ENCODE measurements at places on chromosomes 5 and 9.

DNA sequence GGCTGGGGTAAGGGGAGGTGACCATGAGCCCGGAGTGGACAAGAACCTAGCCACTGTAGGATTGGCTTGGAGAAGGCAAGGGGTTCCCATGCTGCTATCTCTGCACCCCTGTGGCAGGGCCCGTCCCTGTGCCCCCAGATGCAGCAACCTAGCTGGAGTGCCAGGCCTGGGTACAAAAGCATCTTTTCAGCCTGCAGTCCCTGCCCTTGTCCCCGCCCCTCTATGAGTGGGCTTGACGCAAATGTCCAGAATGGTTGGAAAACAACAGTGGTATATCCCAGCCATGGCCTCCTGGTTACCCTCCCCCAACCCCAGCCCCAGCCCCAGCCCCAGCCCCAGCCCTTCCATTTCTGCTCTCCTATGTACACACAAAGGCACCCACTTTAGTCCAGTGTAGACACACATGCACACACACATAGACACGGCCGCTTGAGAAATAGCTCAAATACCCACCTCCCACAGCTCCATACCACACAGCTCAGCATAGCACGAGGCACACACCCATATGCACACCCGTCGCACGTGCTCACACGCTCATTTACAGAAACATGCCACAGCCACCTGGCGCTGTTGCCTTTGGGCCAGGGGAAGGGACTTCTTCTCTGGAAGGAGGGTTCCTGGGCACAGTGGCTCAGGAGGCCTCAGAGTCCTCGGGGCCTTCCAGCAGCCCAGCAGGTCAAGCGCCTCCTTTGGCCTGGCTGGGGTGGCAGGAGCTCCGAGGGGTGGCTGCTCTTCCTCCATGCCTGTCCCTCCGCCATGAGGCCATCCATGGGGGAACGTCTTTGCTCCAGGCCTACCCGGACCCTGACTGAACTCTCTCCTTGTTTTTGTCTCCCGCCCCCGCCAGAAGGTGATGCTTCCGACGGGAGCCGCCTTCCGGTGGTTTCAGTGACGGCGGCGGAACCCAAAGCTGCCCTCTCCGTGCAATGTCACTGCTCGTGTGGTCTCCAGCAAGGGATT lies 34.1 kb downstream of the CXXC5 start:
- no peak for DNase-seq

DNA sequence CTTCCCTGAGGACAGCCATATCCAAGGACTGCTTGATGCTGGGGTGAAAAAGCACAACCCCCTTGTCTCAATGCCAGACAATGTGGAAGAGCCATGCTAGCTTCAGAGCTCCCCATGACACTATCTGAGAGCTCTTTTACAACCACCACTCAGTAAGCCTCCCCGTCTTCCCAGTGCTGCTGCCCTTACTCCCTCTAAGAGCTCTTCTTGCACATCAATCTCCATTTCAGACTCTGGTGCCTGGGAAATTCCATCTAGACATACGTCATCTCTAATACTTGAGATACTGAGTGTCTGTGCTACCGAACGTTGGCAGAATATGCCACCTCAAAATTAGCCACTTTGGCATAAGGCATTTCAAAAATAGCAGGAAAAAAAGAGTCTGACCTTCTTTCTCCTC lies 94.5 kb downstream of the EDIL3 start:
- peak; percentile 23 for DNase-seq

DNA sequence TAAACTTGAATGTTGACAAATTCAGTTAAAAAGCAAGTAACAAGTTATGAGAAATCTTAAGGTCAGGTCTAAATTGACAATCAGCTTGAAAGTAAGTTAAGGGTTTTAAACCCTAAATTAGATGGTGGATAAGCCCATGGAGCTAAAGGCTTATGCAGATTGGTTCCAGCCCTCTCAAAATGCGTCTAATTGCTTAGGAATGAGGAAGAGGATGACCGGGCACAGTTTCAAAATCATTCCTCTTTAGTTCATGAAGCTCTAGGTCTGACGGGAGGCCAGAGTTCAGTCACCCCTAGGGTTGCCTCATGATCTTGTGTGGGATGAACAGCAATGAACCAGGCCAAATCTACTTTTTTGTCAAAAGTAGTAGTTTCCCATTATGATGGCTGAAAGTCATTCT lies 75.4 kb downstream of the SLC38A9 start:
- peak; percentile 67 for DNase-seq

DNA sequence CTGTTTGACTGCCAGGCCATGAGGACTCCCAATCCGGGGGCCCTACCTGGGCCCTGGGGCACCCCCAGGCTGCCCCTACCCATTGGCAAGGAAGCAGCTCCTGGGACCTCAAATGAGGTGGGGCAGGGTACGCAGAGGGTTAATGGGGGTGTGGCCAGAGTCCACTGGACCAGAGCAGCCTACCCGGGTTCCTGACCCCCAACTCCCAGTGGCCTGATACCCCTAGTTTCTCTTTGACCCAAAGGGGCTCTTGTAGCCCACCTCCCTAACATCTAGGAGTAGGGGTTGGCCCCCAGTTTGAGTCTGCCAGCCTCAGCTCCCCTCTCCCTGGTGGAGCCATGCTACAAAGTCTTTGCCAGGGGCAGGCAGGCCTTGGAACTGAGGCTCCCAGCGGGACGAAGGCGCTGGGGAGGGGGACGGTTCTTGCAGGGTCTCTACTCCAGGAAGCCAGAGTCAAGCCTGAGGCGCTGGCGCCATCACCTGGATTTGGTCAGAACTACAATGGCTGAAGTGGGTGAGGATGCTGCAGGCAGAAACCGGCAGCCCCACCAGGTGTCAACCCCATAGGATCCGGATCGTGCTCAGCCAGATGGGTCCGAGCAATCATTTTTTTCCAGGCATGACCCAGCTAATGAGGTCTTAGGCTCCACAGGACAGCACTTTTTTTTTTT lies 8.4 kb upstream of the CERCAM start:
- peak; percentile 57 for DNase-seq

- DNase-seq = no peak
These were observed 1155.7 kb upstream of the CDH18 start for GRCh38 chr5:21143686-21144085.

GRCh38 chr9:135960411-135961276 lies 529 bp downstream of the UBAC1 start:
- DNase-seq = peak; percentile 43

DNA sequence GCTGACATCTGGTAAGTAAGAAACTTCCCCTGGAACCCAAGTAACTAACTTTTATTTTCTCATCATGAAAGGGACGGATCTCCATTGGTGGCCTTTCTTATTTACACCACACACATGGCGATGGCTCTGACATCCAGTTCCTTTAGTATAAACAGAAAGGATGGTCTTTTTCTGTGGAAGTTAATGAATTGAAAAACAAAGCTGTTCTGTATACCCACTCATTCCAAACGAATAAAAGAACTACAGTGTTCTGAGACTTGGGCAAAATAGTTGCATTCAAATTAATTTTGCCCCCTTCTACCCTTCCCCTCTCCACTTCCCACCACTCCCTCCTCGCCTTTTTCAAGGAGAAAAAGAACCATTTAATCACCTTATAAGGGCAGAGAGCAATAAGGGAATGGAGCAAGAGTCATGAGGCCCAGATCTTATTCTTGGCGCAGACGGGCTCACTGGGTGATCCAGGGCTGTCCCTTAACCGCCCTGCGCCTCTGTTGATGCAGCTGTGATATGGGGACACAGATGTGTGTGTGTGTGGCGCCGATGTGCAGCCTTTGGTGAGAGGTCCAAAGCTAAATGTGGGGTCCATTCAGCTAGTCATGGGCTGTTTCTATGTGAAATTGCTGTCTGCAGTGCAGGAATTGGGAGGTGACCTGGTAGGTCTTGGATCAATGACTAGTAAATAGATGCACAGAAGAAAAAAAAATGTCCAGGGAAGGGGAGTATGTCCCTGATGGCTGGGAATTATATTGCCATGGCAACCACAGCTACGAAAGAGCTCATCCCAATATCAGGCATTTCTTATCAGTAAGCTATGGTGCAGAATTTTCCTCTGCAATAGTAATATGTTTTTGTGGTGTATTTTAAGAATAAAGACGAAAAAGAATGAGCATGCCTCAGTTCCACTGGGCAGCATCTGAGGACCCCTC lies 141.5 kb upstream of the ERCC6L2 start:
- no peak for DNase-seq

GRCh38 chr5:151036556-151036955 lies 16.2 kb downstream of the GPX3 start:
- no peak for DNase-seq

DNA sequence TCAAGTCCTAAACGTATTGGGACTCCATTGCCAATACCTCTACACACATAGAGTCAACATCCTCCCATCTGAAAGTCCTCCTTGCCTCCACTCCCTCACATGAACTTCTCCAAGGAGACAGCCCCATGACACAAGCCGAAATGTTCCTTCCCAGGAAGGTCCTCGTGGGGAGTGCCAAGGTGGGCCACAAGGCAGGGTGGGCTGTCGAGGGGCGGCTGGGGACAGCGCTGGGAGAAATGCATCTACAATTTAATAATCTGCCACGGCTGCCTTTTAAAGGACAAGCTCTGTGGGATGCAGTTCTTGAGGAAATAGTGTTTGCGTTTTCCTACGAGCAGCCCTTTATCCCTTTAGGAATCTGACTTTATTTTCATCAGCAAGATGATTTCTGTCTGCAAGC lies 138.7 kb downstream of the GABBR2 start:
- no peak for DNase-seq

- no peak for DNase-seq
These were observed 24.2 kb downstream of the TNFAIP8 start for GRCh38 chr5:119379942-119380547.

GRCh38 chr5:40796487-40796889 lies 1.7 kb downstream of the PRKAA1 start:
- peak; percentile 57 for DNase-seq

- DNase-seq = peak; percentile 68
These were observed 816.4 kb downstream of the SEMA5A start for GRCh38 chr5:8729437-8729836.

GRCh38 chr5:33890131-33891032 lies 1.4 kb downstream of the ADAMTS12 start:
- DNase-seq = peak; percentile 38

DNA sequence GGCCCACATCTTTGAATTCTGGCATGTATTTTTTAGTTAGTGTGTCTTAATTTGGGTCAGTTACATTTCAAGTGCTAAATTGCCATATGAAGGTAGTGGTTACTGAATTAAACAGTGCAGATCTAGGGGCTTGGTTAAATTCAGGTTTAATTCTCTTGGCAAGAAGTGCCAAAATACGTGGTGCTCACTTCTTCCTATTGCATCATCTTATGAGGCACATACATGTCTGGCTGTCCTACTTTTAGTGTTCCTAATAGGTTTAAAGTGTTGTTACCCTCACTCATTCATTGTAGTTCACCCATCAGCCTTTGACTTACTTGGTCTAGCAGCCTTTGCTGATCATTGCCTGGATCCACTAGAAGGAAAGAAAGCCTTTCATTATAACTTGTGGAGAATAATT lies 59.5 kb downstream of the RPS6 start:
- DNase-seq = no peak

GRCh38 chr5:40682154-40683017 lies 2.7 kb downstream of the PTGER4 start:
- no peak for DNase-seq

DNA sequence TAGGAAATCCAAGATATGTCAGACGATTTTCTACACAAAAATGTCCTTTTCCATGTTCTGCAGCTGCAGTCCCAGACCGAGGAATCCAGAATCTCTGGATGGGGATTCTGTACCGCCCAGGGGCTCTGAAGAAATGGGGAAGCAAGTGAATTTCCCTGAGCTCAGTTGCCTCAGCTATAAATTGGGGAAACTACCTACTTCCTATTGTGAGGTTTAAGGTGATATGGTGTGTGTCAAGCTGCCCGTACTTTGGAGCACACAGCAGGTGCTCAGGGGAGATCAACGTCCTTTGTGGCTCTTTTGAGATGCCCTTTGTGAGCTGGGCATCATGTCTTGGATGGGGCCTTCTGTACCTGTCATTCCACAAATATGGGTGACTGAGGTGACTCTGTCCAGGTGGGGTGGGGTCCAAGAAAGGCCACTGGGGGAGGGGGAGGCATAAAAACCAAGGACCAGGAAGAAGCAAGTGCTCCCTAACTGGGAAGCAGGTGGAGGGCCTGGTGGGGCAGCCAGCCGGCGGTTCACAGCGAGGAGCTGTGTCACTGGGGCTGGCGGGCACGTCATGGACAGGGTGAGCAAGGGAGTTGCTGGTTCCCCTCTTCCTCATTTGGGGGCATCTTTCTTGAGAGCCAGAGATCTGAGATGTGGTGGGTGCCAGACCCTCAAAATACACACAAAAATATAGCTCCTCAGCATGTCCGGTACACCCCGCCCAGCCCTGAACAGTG lies 116.0 kb downstream of the CRB2 start:
- no peak for DNase-seq

GRCh38 chr5:149546974-149547373 lies 4.3 kb downstream of the CSNK1A1 start:
- no peak for DNase-seq

- no peak for DNase-seq
These were observed 28.8 kb upstream of the DMAC1 start for GRCh38 chr9:7828334-7828733.
